ENCODE measurements at places on chromosomes 13 and 19. TPM values are rescaled to one million over a fixed set of nuclear protein-coding genes. Genes with fewer than 3 reads are reported as not detected.

Gene PRX
- polyA plus RNA-seq = 0.60 TPM

Gene RASA3
- 195 TPM for polyA plus RNA-seq

Gene KCTD12
- 0.61 TPM for polyA plus RNA-seq

Gene ACP5
- 21.5 TPM for polyA plus RNA-seq

Gene ZNF135
- polyA plus RNA-seq = 1.8 TPM

Gene NECTIN2
- 0.16 TPM for polyA plus RNA-seq

Gene KIR2DL1
- polyA plus RNA-seq = not detected

Gene CLEC4M
- 0.74 TPM for polyA plus RNA-seq

Gene TJP3
- 16.1 TPM for polyA plus RNA-seq

Gene TPTE2
- not detected for polyA plus RNA-seq

Gene FUT1
- not detected for polyA plus RNA-seq

Gene MBD3L2
- polyA plus RNA-seq = not detected

Gene C1QTNF9B
- polyA plus RNA-seq = not detected

Gene HMGB1
- polyA plus RNA-seq = 529 TPM

Gene LRRC63
- polyA plus RNA-seq = not detected

Gene OVOL3
- not detected for polyA plus RNA-seq

Gene MED26
- polyA plus RNA-seq = 3.3 TPM

Gene CSNK1G2
- 18.1 TPM for polyA plus RNA-seq

Gene NLRP9
- not detected for polyA plus RNA-seq

Gene RAB3A
- 3.3 TPM for polyA plus RNA-seq

Gene RGL3
- polyA plus RNA-seq = not detected

Gene FLT3LG
- polyA plus RNA-seq = 168 TPM

Gene PPP6R1
- polyA plus RNA-seq = 103 TPM

Gene SMIM24
- polyA plus RNA-seq = not detected

Gene PSG4
- polyA plus RNA-seq = not detected

Gene COMP
- not detected for polyA plus RNA-seq

Gene CRB3
- 6.5 TPM for polyA plus RNA-seq

Gene TEX26
- polyA plus RNA-seq = not detected

Gene ZNF534
- 0.26 TPM for polyA plus RNA-seq

Gene ZNF132
- 3.6 TPM for polyA plus RNA-seq

Gene TRMT1
- 36.3 TPM for polyA plus RNA-seq

Gene MBD3L3
- not detected for polyA plus RNA-seq

Gene RGS9BP
- not detected for polyA plus RNA-seq

Gene ALOX5AP
- 198 TPM for polyA plus RNA-seq

Gene NR1H2
- 82.7 TPM for polyA plus RNA-seq

Gene GAMT
- polyA plus RNA-seq = 29.3 TPM

Gene LYPD5
- polyA plus RNA-seq = 0.34 TPM

Gene SIGLEC11
- not detected for polyA plus RNA-seq

Gene CLDN10
- polyA plus RNA-seq = not detected

Gene ZNF431
- polyA plus RNA-seq = 15.4 TPM

Gene TUBB4A
- 4.5 TPM for polyA plus RNA-seq

Gene SOX1
- not detected for polyA plus RNA-seq

Gene PSG6
- polyA plus RNA-seq = not detected

Gene SIGLEC10
- polyA plus RNA-seq = 0.07 TPM

Gene OR7A10
- polyA plus RNA-seq = not detected

Gene SH2D3A
- polyA plus RNA-seq = 60.4 TPM

Gene MCEMP1
- polyA plus RNA-seq = not detected

Gene IGLON5
- not detected for polyA plus RNA-seq

Gene WDR62
- polyA plus RNA-seq = 0.07 TPM

Gene CCDC70
- not detected for polyA plus RNA-seq

Gene ZNF83
- polyA plus RNA-seq = 17.2 TPM

Gene LGALS4
- 0.31 TPM for polyA plus RNA-seq

Measured in naive thymus-derived CD4-positive, alpha-beta T cell (primary cell).